ENCODE measurements at places on chromosomes 6 and 20.

- DNase-seq: no peak
Measured at GRCh38 chr20:64119301-64119680, 11.9 kb upstream of the NPBWR2 start.

GRCh38 chr6:26743157-26743821 is 83.7 kb upstream of the ZNF322 start:
- DNase-seq: peak; percentile 31

DNA sequence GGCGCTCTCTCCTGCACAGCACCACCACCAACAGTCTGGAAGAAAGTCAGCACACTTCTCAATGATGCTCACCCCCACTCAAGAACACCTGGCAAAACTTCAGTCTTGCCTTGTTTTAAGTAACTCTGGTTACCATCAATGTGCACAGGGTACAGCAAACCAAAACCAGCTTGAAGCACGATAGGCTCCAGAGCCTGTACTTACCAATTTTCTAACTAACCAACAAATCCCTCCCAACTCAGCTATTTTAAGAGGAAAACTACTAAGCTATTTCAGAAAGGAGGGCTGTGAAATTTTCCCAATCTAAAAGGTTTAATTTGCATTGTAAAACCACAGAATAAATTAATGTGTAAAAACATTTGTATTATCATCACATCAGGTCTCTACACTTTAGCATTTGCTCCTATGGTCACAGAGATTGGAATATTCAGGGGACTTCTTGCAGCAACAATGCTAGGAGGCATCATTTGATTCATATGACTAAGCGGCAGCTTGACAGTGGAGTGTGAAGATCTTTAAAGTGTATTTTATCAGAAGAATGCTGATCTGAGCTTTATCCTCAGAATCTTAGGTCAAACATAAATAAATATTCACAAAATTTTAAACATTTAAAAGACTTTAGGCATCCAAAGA is 82.8 kb downstream of the RALGAPA2 start:
- DNase-seq: no peak

GRCh38 chr6:56292505-56293181 is 45.3 kb upstream of the COL21A1 start:
- DNase-seq: peak; percentile 43

GRCh38 chr6:114119056-114119455 is 148.1 kb upstream of the HDAC2 start:
- DNase-seq: no peak

DNA sequence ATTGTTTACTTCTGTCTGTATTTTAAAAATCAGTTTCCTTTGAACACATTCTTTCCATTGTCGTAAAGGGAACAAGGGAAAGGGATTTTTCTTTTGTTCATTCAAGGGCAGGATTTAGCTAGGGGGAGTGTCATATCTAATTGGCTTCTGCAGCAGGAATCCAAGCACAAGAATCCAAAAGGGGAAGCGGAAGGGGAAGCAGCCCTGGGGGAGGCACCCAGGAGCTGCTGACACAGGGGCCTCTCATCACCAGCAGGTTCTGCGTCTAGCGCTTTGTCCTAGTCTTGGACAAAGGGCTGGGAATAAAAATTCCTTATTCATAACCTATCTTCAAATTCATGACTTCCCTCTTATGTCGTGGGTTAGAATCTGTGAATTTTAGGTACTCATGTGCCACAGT is 13.7 kb downstream of the RIPK1 start:
- DNase-seq: no peak

DNA sequence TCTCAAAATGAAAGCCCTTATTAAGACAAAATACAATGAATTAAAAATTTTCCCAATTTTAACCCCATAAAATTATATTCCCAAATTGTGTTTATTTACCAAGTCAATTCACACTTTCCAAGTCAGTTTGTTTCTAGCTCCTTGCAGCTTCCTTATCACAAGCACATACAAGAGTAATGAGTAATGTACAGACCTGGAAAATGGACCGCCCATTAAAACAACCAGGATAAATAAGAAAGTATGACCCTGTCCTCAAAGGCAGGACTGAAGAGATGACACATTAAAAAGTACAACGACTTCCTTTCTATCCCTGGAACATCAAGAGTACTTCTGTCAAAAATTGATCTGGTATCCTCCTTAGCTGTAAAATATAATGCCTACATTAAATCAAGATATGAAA is 47.1 kb upstream of the TMX4 start:
- peak; percentile 31 for DNase-seq

DNA sequence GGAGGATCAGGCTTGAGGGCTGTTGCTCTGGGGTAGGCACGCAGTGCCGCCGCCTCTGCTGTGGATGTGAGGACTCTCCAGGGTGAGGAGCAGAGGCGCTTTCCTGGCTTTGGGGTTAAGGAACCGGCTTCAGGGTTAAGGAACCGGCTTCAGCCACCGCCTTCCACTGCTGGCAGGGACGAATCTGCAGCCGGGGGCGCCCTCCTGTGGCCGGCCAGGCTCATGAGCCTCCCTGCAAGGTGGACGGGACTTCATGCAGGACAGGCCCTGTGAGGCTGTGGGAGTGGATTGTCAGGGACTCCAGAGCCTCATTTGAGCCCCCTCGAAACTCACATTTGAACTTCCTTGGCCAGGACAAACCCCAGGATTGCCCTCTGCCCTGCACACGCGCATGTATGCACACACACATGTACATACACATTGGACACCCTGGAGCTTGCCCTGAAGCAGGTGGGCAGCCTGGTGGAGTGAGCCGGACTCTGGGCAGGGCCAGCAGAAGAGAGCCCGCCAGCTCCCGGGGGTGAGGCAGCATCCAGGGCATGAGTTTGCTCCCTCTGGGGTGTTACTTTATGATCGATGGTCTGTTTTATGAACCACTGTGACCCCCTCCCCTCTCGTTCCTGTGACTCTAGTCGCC is 146.9 kb downstream of the PHACTR3 start:
- DNase-seq: no peak

Measured in NCI-H226 (cell line).